ENCODE measurements at places on chromosomes 5 and 9.
A peak's percentile ranks its signal among the peaks of the same experiment; 100 is the strongest.

GRCh38 chr5:7902201-7902600 lies 33.3 kb downstream of the MTRR start:
- no peak for DNase-seq

- DNase-seq: no peak
These were observed 35.6 kb upstream of the CCNB1 start for GRCh38 chr5:69131304-69131703.

GRCh38 chr9:72574156-72574810 lies 52.9 kb downstream of the TMC1 start:
- DNase-seq: no peak

- DNase-seq: peak; percentile 18
These were observed 37.7 kb downstream of the UBAP2 start for GRCh38 chr9:34010979-34011378.

GRCh38 chr5:111747337-111747736 lies 9.7 kb downstream of the NREP start:
- no peak for DNase-seq

DNA sequence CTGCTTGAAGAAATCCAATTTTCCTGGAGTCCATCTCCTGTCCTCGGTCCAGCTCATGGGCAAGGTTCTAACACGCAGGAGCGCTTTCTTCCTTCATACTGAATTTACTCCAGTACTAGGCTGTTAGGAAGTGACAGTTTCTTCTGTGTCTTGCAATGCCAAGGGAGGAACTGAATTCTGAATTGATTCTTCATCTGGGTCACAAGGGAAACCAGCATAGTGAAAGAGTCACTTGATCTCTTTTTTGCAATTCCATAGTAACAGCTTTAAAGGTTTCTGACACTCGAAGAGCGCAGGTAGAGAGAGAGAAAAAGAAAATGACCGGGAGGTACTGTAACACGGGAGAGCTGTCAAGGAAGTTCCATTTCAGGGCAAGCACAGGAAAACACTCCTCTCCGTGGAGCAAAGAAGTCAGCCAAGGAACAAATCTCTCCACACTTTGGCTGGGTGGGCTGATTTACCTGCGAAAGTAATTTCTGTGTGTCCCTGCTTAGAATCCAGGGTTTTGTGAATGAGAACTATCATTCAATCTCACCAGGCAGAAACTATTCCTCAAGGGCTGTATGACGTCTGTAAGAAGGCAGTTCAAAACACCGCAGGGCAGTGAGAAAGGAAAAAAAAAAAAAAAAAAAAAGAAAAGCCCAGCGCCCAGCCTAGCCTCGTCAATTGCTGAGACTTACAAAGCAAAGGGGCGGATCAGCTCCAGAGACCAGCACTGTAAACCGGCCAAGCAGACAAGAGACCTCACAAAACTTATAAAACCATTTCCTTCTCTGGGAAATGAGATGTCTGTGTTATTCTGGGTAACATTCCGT lies 617.8 kb downstream of the PDE4D start:
- no peak for DNase-seq

- no peak for DNase-seq
These were observed 177.0 kb upstream of the PPP1R26 start for GRCh38 chr9:135302329-135303279.

GRCh38 chr9:137294681-137295237 lies 7.3 kb downstream of the NRARP start:
- DNase-seq: peak; percentile 32

- DNase-seq: no peak
These were observed 881 bp upstream of the B4GALT1 start for GRCh38 chr9:33167972-33168461.

- DNase-seq: no peak
These were observed 298.0 kb upstream of the MSX2 start for GRCh38 chr5:174426388-174426787.

DNA sequence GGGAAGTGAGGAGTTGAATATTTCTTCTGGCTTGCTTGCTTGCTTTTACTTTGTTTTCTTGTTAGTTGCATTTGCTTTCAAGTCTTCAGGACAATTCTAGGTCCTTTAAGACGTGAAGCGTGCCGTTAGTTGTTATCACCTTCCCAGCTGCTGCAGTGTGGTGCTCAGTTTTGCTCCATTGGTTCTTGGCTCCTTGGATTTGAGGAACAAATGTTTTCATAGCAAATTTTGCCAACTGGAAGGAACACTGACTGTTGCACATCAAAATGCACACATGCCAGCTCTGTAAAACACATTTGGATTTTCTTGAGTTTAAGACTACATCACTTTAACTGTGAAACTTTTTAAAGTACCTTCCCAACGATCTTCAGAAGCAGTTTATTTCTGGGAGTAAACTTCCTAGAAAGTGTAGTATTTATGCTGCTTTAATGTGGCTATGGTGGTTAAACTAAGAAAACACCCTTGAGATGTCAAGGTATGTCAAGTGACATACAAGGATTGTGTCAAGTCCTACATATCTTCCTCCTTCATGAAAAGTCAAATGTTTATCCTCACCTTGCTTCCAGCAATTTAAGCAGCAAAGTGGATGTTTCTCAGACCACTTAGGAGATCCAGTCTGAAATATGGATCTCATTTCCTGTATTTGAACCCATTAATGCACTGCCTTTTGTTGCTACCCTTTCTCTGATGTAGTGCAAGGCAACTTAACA lies 24.9 kb downstream of the MOCS2 start:
- DNase-seq: no peak

- DNase-seq: no peak
These were observed 499 bp upstream of the FCHSD1 start for GRCh38 chr5:141651728-141652105.

- DNase-seq: no peak
These were observed 67.0 kb upstream of the RNU6ATAC start for GRCh38 chr9:134231330-134231745.

GRCh38 chr9:34431667-34432066 lies 26.7 kb downstream of the FAM219A start:
- DNase-seq: no peak

- no peak for DNase-seq
These were observed 25.0 kb downstream of the HMCN2 start for GRCh38 chr9:130290291-130291181.

DNA sequence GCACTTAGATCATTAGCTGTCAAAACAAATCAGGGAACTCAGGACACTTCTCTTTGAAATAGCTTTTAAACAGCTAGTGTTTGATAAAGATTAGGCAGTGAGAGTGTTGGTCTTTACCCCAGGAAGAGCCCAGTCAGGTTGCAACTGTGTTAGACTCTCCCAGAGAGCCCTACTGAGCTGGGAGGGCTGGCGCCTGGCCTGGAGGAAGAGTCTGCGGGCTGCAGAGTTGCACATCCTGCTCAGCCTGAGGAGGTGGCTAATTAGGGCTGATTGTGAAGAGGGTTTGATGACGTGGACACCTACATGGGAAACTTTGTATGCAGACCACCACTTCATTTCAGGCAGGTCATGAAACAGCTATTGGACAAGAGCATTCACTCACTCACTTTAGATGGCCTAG lies 112.0 kb downstream of the TMEM174 start:
- DNase-seq: no peak

- no peak for DNase-seq
These were observed 40.4 kb downstream of the BASP1 start for GRCh38 chr5:17257705-17258273.

GRCh38 chr9:110828264-110828663 lies 159.7 kb downstream of the MUSK start:
- DNase-seq: no peak

DNA sequence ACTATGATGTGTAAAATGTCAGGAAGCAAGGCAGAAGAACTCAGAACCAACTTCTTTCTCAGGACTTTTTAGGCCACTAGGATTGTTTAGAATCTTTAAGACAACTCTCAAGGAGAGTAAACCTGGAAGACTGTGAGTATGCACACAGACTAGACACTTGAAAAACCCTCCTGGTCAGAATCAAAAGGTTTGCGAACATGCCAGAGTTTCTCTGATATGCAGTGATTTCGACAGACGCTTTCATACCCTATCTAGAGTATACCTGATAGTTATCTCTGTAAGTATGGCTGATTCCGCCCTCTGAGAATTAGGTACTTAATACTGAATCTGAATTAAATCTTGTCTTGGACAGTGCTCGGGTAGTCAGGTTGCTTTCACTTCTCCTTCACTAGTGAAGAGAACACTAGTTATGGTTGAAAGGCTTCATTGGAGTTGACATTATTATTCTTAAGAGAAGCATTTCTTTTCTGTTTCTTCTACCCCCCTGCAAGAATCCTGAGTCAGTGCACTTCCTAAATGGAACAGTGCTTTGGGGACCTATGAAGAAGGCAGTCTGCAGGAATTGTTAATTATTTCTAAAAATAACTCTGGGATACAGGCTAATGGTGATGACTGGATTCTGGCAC lies 158.1 kb downstream of the HACD4 start:
- DNase-seq: no peak

- DNase-seq: no peak
These were observed 1611.0 kb upstream of the ACO1 start for GRCh38 chr9:30773427-30773826.

- no peak for DNase-seq
These were observed 36.4 kb upstream of the GAS1 start for GRCh38 chr9:86983620-86984259.
